ENCODE measurements at places on chromosomes 12 and 14.

GRCh38 chr12:101186291-101186690 is 23.7 kb downstream of the SLC5A8 start:
- no peak for DNase-seq

DNA sequence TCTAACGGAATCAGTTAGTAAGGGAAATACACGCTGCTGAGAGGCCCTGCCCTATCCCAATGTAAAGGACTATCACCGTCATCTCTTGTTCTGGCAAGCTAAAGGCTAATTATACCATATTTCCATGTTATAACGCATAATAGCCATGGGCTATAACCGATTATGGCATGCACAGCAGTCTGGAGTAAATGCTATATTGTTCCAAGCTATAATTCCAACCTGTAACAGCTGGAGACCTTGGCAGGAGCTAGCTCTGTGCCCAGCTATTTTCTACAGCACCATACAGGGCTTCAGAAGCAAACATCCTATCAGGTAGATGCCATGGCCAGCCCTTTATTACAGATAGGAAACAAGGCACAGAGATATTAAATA is 26.3 kb downstream of the SYNE3 start:
- DNase-seq, result no peak

- no peak for DNase-seq
Measured at GRCh38 chr14:57834001-57834598, 31.8 kb downstream of the SLC35F4 start.

DNA sequence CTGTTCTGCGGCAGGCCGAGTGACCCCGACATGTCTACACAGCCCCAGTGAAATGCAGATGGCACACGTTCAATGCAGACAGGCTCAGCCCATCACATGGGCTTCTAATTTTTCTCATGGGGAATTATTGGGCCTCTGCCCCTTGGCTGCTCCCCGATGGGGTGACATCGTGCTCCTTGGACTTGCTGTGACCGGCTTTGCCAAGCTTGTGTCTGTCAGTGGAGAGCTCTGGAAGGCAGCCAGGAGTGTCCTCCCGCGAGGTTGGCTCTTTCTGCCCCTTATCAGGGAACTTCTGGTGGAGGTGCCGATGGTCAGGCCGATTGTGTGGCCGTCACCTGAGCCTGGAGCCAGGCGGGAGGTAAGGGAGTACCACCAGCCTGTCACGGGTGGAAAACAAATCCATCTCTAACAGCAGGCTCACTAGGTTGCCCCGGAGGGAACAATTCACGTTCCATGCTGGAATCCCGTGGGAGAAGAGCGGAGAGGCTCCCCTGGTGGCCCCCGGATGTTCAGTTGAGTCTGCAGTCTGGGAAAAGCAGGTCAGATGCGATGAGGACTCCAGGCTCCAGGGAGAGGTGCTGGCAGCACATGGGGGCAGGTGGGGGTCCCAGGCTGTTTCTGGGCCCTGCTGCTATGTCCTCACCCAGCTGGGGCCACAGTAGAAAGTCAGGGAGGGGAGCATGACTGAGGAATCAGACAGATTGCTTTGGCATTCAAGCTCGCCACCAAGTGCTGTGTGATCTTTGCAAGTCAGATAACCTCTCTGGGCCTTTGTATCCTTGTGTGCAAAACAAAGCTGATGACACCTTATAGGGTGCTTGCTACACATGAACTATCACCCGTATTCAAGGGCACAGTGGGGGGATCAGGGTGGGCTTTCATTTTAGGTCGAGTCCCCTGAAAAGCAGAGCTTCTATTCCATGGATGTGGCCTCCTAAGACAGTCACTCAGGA is 43.2 kb upstream of the EML1 start:
- DNase-seq, result no peak

DNA sequence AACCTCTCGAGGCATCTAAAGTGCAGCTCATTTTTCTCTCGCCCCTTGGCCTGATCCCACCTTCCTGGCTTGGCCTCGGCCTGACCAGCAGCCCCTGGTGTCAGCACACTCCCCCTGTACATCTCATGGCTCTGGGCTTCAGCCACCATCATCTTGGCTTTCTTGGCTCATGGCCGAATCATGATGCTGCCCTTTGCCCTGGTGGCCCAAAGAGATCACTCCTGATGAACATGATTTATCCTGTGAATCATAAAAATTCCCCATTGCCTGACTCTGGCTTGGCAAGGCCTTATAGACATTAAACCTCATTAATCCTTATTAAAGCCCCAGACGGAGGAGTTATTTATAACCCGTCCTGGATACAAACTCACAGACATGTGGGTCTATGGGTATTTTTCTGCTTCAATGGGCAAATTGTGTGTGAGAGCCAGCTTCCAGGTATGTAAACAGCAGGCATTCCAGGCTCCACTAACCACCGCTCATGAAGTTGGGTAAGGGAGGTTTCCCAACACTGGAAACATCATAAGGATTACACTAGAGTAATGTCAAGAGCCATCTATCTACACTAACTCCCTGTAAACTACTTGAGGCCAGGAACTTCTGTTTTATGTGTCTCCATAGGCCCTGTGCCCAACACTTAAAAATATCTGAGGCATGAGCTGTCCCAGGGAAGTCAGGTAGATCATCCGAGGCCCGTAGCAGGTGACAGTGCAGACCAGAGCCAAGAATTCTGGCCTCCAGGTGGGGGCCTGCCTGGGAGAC is 171.2 kb downstream of the TTC8 start:
- DNase-seq, result peak; percentile 26

GRCh38 chr14:100147691-100148464 is 11.6 kb downstream of the DEGS2 start:
- no peak for DNase-seq

GRCh38 chr14:99189201-99189801 is 82.7 kb downstream of the BCL11B start:
- no peak for DNase-seq

GRCh38 chr12:127260999-127261398 is 1006.0 kb upstream of the TMEM132C start:
- DNase-seq, result no peak

DNA sequence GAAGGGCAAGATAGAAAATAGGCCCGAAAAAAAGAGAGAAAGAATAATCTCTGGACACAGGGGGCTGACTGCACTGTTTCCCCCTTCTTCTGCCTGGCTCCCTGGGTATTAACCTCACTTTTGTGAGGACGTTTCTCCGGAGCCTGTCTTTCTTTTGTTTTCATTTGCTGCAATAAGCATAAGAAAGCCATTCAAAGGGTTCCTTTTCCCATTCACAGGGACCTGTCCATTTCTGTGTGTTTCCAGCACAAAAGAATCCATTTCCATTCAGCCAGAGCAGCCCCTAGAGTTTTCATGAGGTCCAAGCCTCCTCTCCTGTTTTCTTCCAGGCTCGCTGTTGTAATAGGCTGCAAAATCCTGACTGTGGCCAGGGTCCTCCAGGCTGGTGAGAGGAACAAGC is 16.8 kb downstream of the PLXNC1 start:
- DNase-seq, result no peak

- DNase-seq, result no peak
Measured at GRCh38 chr14:93744176-93744575, 44.1 kb downstream of the PRIMA1 start.

GRCh38 chr14:98328496-98328895 is 943.5 kb downstream of the BCL11B start:
- no peak for DNase-seq

DNA sequence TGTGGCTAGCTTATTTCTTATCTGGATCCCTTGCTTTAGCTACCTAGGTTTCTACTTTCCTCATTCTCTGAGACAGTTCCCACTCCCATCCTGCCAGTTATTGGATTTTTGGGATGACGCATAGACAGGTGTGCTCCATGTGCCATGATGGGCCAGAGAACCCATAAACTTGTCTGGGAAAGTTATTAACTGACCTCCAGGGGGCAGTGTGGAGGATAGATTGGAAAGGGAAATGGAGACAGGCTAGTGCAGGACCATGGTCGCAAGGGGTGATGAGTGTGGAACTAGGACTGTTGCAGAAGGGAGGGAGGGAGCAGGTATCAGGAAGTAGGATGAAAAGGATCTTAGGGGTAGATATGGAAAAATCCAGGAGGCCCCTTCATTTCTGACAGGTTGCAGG is 80.3 kb downstream of the ESRRB start:
- peak; percentile 20 for DNase-seq

- DNase-seq, result no peak
Measured at GRCh38 chr12:95277139-95277538, 59.5 kb downstream of the VEZT start.

GRCh38 chr12:89369166-89369565 is 16.9 kb upstream of the DUSP6 start:
- DNase-seq, result no peak

DNA sequence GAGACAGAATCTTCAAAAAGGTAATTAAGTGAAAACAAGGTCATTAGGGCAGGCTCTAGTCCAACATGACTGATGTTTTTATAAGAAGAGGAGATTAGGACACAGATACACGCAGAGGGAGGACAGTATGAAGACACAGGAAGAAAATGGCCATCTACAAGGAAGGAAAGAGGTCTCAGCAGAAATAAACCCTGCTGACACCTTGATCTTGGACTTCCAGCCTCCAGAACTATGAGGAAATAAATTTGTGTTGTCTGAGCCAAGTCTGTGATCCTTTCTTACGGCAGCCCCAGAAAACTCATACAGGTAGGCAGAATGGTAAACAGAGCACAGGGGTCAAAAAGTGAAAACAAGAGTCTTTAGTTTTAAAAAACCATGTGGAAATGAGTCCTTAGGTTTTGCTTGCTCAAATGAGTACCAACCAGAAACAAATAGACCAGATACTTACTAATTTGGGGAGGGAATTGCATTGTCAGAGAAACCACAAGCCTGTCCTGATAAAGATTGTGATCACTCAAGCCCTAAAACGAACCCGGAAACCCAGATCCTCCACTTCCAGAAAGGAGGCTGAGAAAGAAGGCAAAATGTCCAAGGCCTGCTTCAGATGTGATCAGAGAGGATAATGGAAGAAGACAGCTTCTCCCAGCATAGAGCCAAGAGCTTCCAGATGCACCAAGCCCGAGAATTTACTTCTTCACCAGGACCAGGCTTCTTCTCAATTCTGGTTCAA is 93.9 kb downstream of the DUSP6 start:
- DNase-seq, result no peak

DNA sequence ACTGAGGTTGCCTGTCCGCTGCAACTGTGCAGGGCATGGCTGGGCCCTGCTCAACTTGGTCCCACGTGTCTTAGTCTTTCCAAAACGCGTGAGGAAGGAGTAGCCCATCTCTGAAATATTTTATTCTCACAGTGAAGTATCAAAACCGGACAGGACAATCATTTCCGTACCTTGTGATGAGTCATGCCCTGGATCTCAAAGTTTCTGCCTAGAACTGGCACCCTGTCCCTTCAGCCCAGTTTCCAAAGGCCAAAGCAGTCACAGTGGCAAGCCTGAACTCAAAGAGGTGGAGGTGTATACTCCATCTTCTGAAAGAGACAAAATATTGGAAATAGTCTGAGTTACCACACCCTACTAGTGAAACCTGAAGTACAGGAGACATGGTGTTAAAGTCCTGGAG is 28.5 kb upstream of the SRGAP1 start:
- DNase-seq, result no peak

DNA sequence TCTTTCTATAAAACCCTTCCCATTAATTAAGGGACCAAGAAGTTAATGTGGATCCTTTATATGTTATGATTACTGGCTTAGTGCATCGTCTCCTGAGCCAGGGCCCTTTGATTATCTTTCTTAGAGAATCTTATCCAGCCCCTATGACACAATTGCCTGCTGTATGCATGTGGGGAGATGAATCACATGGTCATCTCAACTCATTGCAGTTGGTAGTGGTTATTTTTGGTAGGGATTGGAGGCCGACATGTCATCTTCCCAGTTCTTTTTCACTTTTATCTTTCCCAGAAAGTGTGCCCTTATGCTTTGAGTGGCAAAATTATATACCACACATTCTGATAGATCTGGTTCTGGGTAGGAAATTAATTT is 26.0 kb downstream of the ZNF664 start:
- DNase-seq, result no peak

GRCh38 chr12:12384571-12385340 is 27.9 kb downstream of the BORCS5 start:
- no peak for DNase-seq

DNA sequence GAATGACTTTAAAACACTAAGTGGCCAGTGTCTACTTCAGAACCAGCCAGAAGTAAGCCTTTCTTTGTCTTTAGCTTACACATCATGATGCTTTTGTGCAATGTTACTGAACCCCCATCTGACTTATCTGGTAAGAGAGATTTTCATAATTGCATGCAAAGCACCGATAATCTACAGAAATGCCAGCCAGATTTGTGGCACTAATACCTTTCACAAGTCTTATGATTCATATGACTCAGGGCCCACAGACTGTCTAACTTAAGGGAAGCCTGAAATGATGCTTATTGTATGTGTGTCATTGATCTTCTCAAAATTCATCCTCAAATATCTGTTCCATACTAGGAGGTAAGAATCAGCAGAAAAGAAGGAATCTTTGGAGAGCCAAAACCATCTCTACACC is 18.0 kb downstream of the IGF1 start:
- DNase-seq, result no peak

DNA sequence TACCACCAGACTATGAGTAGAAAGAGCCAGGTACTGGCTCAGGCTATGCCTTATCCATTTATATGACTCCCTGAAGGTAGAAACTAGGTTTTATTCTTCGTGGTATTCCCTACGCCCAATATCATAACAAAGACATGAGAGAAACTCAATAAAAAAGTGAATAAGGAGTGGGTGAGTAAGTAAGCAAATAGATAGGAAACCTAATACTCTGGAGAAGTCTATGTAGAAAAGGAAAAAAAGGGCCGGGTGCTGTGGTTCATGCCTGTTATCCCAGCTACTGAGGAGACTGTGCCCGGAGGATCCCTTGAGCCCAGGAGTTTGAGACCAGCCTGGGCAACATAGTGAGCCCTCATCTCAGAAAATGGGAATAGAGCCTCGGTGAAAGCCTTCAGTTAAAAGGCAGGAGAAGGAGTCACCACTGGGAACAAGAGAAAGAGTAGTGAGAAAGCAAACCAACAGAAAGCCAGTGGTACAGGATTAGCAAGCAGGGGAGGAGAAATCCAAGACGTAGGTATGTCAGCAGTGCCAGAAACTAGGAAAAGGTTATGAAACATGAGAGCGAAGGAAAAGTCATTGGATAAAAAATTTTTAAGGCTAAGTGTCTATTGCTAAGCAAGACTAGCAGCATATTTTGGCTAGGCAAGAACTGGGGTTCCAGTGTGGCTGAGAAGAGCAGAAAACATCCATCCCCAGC is 6.0 kb upstream of the OR6J1 start:
- DNase-seq, result no peak

DNA sequence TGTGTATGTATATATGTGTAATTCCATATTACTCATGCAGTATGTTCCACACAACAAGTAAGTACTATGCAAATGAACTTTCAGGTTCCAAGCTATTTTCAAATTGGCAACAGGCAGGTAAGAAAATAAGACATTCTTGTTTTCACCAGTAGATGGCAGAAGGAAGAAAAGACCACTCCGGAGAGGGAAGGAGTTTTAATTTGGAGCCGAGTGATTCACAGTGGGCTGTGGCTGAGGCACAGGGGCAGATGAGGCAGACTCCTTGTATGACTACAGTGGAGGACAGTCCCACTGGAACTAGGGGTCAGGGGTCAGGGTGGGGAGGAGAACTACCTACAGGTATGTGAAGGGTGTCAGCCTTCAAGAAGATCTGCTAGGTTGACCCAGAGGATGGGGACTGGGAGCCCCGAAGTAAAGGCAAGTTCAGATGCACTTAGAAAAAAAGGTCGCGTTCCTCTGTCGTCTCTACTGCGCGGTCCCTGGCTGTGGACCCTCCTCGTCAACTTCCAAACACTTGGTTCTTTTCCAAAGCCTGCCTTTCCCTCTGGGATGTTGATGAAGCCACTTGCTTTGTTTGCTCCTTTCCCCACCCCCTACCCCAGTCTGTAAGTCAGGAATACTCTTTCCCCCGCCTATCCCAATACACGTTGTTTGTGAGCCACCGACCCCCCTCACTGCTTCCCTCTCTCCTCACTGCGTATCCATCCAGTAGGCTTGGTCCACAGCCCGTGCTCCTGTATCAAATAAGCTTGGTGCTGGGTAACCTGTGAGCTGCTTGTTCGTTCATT is 24.1 kb downstream of the DDX47 start:
- DNase-seq, result peak; percentile 69

Measured in RWPE1 (cell line).